ENCODE measurements at places on chromosomes 12 and 14.

DNA sequence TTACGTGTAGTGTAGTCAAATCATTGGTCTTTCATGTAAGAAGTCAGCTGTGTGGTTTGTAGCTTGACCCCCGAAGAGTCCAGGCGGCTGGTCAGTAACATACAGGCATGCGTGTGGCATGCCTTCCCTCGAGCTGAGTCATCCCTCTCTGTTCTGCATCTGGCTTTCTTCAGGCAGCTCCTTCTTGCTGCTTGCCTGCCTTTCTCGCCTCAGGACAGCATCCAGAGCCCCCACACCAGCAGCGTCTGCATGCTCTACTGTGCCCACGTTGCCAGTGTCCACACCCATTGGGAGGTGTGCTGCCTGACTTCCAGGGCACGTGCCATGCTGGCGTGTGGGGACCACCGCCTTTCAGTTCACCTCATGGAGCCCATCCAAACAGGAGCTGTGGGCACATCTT is 96.8 kb downstream of the EP400 start:
- no peak for DNase-seq

DNA sequence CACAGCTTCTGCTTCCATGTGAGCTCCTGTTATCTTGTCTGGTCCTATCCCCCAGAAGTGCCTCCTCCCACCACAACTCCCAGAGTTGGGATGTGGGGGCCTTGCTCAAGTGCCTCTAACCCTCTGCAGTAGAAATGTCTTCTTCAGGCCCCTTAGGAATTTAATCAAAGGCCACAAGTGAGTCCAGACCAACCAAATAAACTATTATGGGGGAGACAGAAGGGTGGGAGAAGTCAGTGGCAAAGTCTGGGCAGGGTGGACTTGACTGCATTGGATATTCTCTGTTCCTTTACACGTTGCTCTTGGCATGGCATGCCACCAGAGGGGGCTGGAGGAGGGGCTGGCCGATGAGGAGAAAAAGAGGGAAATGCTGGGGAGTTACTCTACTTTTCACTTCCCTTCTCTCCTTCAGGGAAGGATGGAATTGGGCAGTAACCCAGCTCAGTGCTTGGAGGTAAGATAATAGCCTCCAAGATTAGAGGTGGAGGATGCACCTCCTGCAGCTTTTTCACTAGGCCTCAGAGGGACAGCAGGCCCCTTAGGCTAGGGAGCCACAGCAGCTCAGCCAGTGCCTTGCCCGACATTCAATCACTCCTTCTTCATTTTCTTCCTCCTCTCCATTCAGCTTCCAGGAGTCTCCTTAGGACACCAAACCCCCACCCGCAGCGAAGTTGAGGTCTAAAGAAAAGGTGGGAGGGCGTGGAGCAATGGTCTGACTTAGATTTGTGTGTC is 1.2 kb upstream of the AP1G2 start:
- no peak for DNase-seq

- DNase-seq: no peak
These were observed 11.4 kb downstream of the MMP14 start for GRCh38 chr14:22847661-22848341.

GRCh38 chr12:13173012-13173932 is 23.3 kb upstream of the EMP1 start:
- DNase-seq: no peak

DNA sequence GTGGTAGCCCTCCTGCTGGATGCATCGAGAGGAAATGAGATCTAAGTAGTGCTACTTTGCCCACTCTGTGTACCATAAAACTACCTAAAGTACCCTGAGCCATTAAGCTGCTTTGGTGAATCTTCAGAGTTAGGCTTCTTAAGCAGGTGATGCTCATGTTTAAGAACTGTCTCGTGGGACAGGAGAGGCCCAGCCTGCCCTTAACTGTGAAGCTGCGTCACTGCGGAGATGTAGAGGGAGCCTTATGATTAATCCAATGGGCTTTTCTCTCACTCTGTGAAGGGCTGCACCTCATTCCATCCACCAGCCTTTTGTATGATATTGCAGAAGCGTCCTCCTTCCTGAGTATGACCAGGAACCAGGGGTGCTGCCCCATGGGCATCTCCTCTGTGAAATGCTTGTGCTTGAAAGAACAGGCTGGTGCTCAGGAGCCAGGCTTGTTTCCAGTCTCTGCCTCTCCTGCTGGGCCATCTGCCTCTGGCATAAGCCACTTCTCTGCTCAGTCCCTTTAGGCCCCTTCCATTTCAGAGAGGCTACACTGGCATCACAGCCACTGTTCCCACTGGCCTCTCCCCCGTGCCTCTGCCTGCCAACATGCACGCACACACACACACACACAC is 6.8 kb upstream of the CCDC177 start:
- DNase-seq: no peak

- DNase-seq: peak; percentile 28
These were observed 46.8 kb upstream of the AMN start for GRCh38 chr14:102875652-102876051.

DNA sequence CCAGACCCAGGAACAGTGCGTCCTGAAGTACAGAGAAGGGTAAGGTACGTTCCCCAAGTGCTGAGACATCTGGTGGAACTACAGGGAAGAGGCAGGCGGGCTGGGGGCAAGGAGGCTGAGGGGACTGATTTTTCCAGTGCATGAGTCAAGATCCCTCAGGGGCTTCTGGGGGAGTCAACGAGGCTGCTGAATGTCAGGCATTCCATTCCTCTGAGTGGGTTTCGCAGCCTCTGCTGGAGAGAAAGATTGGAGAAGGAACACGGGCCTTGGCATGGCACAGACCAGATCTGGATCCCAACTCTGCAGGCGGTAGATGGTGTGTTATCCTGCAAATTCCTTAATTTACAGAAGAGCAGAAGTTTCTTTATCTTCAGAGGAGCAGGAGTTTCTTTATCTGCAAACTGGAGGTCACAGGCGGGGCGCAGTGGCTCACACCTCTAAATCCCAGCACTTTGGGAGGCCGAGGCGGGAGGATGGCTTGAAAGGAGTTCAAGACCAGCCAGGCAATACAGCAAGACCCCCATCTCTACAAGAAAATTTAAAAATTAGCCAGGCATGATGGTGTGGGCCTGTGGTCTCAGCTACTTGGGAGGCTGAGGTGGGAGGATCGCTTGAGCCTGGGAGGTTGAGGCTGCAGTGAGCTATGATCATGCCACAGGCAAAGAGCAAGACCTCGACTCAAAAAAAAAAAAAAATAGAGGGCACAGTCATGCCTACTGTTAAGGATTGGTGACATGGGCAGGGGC is 132.6 kb upstream of the MAP1LC3B2 start:
- no peak for DNase-seq

GRCh38 chr12:100138048-100138802 is 4.4 kb downstream of the BLTP3B start:
- no peak for DNase-seq

GRCh38 chr14:69171569-69171968 is 18.6 kb upstream of the DCAF5 start:
- no peak for DNase-seq

- no peak for DNase-seq
These were observed 936 bp downstream of the AKT1 start for GRCh38 chr14:104794631-104794992.

GRCh38 chr14:76958980-76959710 is 69.4 kb downstream of the IRF2BPL start:
- DNase-seq: no peak

GRCh38 chr14:71716041-71716772 is 216.0 kb upstream of the RGS6 start:
- DNase-seq: no peak

GRCh38 chr12:88955531-88955930 is 375.3 kb upstream of the KITLG start:
- DNase-seq: no peak

- DNase-seq: no peak
These were observed 477.4 kb downstream of the VRK1 start for GRCh38 chr14:97274626-97275025.

GRCh38 chr14:99215277-99215676 is 56.7 kb downstream of the BCL11B start:
- no peak for DNase-seq

DNA sequence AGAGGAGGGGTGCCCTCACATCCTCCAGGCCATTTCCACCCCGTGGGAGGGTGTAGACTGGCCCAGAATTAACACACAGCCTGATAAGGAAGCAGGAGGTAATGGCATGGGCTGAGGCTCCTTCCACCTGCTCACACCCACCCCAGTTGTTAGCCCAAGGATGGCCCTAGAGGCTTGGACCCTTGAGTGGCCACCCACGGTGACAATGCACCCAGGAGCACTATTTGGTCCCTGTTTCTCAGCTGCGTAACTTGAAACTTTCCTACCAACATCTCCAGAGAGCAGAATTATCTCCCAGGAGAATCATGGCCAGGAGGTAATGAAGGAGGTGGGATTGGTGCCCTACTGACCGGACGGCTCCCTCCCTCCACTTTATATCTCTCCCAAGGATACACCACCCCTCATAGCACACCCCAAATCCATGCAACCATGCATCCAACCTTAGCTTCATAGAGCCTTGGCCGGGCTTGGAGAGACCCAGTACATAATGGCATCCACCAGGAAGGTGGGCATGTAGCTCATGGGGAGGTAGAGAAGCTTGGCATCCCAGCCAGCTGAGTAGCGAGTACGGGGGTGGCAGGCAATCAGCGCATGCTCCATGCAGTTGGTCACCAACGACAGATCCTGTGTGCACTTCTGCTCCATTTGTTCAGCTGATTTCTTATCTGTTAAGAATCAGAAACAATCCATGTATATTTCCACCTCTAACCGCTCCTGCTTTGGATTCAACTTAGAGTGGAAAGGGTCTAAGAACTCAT is 5.6 kb downstream of the RDH16 start:
- DNase-seq: no peak

DNA sequence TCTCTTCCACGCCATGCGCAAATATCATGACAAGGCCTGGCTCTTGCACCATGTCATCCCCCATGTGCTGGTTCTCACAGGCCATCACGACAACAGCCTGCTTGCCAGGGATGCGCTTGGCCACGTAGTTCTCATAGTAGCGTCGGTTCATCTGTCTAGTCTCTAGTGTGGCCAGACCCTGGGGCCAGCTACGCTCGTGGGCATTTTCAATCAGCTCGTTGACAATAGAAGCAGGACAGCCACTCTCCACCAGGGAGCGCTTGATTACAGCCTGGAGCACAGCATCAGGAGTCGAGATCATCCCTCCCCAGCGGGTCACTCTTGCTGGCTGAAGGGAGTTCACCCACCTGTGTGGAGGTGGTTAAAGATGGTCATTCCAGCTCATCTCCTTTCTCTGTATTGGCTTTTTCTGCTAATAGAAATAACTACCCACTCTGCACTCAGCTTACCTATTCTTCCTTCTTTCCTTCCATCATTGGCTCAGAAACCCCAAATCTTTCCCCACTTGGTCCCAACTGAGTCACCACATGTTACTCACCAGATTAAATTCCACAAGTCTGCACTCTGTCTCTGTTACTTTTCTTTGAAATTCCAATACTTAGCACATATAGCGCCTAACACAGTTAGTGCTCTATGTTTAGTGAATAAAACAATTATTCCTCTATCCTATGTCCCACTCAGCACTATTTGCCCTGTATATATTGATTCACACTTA is 15.1 kb downstream of the RNF41 start:
- no peak for DNase-seq

DNA sequence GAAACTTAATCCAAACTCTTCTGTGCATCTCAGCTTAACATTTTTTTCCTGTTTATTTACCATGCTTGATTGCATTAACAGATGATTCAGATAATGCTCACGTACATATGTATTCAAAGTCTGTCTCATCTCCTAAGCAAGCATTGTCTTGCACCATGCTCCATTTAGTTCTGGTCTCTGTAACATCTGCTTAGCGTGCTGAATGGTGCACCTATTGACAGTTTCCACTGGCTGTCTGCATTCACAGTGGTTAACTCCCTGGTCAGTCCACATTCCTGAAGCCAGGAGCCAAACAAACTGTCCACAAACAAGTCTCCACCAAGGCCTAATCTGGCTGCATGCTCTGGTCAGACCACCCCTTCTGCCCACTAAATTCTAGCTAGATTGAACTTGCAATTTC is 83.9 kb downstream of the KNTC1 start:
- no peak for DNase-seq

- DNase-seq: no peak
These were observed 14.8 kb downstream of the LDHB start for GRCh38 chr12:21642707-21643389.

DNA sequence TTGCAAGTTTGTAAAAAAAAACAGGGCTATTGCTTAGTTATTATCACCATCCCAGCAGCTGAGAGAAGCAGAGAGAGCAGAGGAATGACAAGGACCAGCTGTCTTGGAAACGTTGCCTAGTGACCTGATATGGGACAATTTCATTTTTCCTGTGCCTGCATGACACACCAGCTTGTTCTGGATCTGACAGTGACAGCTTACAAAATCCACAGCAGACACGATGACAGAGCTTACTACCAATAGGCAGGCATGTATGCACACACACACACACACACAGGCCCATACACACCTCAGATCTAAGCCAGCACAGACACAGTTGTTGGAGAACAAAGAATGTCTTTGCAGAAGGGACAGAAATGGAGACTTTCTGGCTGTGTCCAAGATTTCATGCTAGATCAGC is 25.4 kb downstream of the HSPB8 start:
- no peak for DNase-seq

- peak; percentile 31 for DNase-seq
These were observed 4.5 kb downstream of the HOXC10 start for GRCh38 chr12:53989227-53990113.

DNA sequence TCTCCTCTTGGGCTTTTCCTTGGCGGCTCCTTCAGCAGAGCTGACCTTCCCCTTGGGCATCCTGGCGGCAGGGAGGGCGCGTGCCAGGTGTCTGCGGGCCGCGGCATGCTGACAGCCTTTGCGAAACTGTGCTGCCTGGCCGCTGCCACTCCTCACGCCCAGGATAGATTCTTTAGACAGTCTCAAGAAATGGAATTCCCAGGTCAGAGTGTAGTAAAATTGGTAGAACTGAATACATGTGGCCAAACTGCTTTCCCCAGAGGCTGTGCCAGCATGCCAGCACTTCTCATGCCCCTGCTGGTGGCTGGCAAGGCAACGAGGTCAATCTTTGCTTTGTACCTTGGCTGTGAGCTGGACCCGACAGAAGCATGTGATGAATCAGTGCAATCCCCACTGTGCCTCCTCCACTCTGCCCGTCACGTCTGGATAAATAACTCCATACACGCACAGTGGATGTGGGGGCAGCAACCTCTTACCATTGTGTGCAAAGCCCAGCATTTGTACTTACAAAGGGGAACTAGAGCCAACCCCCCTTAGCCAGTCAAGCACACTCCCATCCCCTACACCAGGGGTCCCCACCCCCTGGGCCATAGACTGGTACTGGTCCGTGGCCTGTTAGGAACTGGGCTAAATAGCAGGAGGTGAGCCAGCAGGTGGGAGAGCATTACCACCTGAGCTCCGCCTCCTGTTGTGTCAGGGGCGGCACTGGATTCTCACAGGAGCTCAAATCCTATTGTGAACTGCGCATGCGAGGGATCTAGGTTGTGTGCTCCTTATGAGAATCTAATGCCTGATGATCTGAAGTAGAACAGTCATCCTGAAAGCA is 90.9 kb downstream of the ACTN1 start:
- no peak for DNase-seq

GRCh38 chr12:69620077-69620476 is 9.4 kb upstream of the LRRC10 start:
- DNase-seq: no peak
